Psoas muscle (tissue), 8 donors: ENCODE measurements at places on chromosomes 6 and 20. TPM values are rescaled to one million over a fixed set of nuclear protein-coding genes. Genes with fewer than 3 reads are reported as not detected.

GRCh38 chr20:46362921-46363867, 43.2 kb downstream of the ELMO2 start:
- H3K4me1 ChIP-seq = peaks cover 49% of the 10 kb centered on the region
- peak overlapping the region; percentile 99 for H3K27ac ChIP-seq
- peaks cover 7% of the 10 kb centered on the region for H3K36me3 ChIP-seq
- DNase-seq = no peak
- H3K4me3 ChIP-seq = peak overlapping the region; percentile 98
- no peaks in the 10 kb centered on the region for H3K27me3 ChIP-seq

DNA sequence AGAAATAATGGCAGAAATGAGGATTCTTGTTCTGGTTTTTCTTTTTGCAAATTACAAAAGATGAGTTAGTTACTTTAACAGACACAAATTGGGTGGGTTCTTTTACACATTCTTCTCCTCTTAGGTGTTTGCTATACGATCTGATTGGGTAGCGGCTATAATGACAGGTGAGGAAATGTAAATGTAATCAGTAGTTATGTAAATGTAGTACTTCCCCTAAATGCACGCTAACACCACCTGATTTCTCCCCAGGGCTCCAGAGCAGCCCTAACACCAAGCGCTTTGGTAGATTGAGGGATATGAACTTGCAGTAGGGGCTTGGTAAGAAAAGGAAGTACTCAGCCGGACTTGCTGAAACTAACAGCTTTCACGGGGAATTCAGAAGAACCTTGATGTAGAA, 499.4 kb upstream of the NOX3 start:
- no peak overlapping the region for H3K4me3 ChIP-seq
- H3K27ac ChIP-seq = no peak overlapping the region
- no peaks in the 10 kb centered on the region for H3K4me1 ChIP-seq
- no peaks in the 10 kb centered on the region for H3K36me3 ChIP-seq
- DNase-seq = no peak
- H3K27me3 ChIP-seq = no peaks in the 10 kb centered on the region

DNA sequence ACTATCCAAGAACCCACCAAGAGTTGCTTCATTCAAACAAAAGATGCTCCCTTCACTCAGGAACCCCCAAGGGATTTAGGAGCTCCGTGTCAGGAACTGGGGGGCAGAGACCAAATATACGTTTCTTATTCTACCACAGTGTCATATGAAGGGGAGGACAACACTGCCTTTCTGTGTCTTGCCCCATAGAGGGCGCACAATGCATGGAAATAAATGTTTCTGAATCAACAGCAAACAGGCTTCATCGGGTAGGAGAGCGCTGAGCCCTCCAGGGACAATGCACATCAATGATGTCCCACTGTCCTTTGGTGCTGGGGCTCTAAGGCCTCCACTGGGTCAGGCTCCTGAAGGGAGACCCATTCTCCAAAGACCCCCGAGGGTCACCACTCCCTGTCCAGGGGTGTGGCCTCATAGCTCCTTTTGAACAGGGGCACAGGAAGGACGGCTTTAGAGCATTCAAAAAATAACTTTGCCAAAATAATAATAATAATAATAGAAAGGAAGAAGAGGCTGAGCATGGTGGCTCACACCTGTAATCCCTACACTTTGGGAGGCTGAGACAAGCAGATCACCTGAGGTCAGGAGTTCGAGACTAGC, 31.1 kb downstream of the PLG start:
- H3K4me1 ChIP-seq = no peaks in the 10 kb centered on the region
- no peaks in the 10 kb centered on the region for H3K27me3 ChIP-seq
- DNase-seq = no peak

GRCh38 chr20:5893621-5894020, 56.7 kb downstream of the TRMT6 start:
- H3K27ac ChIP-seq = no peak overlapping the region
- no peaks in the 10 kb centered on the region for H3K36me3 ChIP-seq
- no peak overlapping the region for H3K4me3 ChIP-seq
- H3K27me3 ChIP-seq = no peaks in the 10 kb centered on the region
- H3K4me1 ChIP-seq = peaks cover 9% of the 10 kb centered on the region
- no peak for DNase-seq

- H3K36me3 ChIP-seq = no peaks in the 10 kb centered on the region
- DNase-seq = no peak
- peaks cover 37% of the 10 kb centered on the region for H3K4me1 ChIP-seq
Measured at GRCh38 chr6:75498862-75499261, 5.3 kb upstream of the FILIP1 start.

GRCh38 chr6:144654506-144654905, 369.4 kb downstream of the UTRN start:
- no peaks in the 10 kb centered on the region for H3K36me3 ChIP-seq
- no peak overlapping the region for H3K27ac ChIP-seq
- no peak overlapping the region for H3K4me3 ChIP-seq
- DNase-seq = no peak
- no peaks in the 10 kb centered on the region for H3K27me3 ChIP-seq
- no peaks in the 10 kb centered on the region for H3K4me1 ChIP-seq

DNA sequence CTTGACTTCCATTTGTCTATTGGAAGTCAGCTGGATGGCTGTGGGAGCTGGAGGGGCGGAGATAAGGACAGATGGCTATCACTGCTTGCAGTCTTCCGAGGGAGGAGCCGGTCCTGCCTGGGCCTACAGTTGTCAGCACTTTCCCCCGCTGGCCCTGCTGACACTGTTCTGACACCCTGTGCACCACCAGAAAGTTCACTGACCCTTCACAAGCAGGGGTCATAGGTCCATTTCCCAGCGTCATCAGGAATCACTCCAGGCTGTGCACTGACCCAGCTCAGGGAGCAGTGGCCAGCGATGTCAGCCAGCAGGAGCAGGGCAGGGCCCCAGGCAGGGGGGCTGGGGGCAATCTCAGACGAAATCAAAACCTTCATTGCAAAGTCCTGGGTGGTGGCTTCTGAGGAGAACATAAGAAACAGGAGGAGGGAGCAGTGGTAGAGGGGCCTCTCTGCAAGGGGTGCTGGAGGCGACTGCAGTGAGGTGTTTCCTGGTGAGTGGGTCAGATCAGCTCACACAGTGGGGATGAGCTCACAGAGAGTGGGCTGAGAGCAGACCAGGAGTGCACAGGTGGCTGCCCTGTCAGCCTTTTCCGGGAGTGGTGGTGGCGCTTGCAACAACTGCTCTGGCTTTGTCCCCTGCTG, 26.5 kb upstream of the PLEKHG1 start:
- no peaks in the 10 kb centered on the region for H3K36me3 ChIP-seq
- no peaks in the 10 kb centered on the region for H3K27me3 ChIP-seq
- no peak for DNase-seq
- H3K27ac ChIP-seq = no peak overlapping the region
- H3K4me3 ChIP-seq = no peak overlapping the region

DNA sequence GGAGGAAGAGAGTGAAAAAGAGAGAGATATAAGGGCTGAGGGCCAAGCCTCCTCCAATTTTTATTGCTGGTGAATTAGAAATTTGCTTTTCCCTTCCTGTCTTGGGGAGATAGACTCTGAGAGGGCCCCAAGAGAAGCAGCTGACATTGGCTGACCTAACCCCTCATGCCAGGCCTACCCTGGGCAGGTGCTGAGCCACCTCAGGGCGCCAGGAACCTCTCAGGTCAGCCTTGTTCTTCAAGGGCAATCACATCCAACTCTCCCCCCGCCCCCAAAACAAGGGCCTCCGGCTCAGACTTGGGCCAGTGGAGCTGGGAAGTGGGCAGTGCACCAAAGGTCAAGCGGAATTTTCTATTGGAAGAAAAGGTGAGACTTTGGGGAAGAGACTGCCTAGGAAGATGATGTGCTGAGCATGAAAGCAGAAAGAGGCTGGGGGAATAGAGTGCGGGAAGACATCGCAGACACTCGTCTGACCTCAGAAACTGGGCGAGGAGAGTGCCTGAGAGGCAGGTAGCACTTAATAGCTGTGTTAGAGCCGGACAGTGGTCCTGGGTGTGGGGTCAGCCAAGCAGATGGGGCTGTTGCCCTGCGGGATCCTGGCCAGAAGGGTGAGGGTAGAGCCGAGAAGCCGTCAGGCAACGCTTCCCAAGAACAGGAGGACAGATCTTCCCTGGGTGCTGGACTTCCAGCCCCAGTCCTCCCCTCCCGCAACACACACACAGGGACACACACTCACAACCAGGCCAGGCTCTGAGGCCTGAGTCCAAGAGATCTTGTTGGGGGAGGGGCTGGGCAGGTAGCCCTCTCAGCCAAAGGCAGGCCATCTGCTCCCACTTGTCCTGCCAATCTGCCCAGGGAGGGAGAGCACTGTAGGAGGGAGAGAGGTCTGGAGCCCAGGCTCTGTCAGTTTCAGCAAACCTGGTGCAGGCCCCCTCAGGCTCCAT, 3.7 kb upstream of the FASTKD5 start:
- H3K36me3 ChIP-seq = no peaks in the 10 kb centered on the region
- peaks cover 21% of the 10 kb centered on the region for H3K4me1 ChIP-seq
- H3K4me3 ChIP-seq = no peak overlapping the region
- H3K27me3 ChIP-seq = no peaks in the 10 kb centered on the region
- DNase-seq = no peak
- H3K27ac ChIP-seq = peak overlapping the region; percentile 46

DNA sequence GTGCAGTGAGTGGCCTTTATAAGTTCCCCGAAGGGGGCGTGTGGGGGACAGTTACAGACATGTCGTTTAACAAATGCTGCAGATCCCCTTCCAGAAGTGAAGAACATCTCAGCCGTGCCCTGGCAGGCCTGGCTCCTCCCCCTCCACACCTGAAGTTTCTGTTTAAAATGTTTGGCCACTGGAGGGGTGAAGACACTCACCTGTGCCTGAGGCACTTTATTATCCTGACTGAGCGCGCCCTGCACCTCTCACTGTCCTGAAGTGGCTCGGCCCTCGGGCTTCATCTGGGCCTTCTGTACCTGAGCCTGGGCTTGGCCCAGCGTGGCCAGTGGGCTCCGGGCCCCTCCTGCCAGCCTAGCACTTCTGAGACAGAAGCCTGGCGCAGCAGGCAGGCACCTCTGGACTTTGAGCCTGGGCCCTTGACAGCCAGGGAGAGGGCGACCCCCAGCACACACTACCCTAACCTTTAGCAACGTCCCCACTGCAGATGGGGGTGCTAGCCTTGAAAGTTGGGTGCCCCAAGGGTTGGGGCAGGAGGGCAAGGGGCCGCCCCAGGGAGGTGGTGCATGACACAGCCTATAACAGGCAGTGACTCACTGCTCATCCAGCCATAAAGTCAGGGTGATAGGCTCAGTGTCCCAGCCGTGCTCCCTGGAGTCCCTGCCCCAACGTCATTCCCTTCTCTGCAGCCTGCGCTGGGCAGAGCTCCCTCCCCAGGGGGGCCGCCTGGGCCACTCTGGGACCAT, 13.6 kb upstream of the GATA5 start:
- no peak for DNase-seq
- no peak overlapping the region for H3K4me3 ChIP-seq
- H3K27me3 ChIP-seq = peaks cover 19% of the 10 kb centered on the region
- no peaks in the 10 kb centered on the region for H3K36me3 ChIP-seq
- peaks cover 7% of the 10 kb centered on the region for H3K4me1 ChIP-seq

GRCh38 chr6:98640366-98640765, 194.0 kb upstream of the POU3F2 start:
- DNase-seq = no peak
- H3K27ac ChIP-seq = no peak overlapping the region
- H3K36me3 ChIP-seq = no peaks in the 10 kb centered on the region
- no peaks in the 10 kb centered on the region for H3K27me3 ChIP-seq
- no peaks in the 10 kb centered on the region for H3K4me1 ChIP-seq
- H3K4me3 ChIP-seq = no peak overlapping the region

DNA sequence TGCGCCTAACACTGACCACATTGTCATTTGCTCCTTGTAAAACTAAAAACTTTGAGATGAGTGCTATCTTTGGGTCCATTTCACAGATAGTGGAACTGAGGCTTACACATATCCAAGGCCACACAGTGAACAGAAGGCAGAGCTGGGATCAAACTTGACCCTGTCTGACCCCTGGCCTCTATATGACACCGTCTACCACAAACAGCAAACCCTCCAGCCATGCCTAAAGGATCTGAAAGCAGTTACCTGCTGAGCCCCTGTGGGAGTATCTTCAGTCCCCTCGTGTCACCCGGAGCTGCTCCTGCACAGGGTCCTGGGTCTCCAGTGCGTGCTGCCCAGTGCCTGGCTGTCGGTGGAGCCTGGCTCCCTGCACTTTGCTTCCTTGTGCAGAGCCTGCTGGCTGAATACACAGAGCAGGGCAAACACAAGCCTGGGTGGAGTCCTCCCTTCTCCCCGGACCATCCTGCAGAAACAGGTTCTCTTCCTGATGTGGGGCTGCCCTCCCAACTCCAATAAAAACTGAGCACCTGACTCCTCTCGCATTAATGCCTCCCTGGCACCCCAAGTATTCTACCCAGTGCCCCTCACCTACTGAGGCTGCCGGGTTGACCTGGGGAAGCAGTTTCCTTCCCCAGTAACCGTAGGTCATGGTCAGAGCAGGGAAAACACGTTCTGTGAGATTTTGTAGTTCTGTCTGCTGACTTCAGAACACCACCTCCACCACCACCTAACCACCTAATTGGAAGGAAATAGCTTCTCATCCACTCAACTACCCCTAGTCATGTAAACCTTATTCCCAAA, at the start of gene BCAS1:
TSS of gene BCAS1 (minus strand) at position 408 of the 801 bp plus-strand sequence. CDS start 11,876 bp downstream, outside the sequence.
- no peaks in the 10 kb centered on the region for H3K36me3 ChIP-seq
- no peak for DNase-seq
- no peak within 1 kb of the TSS for H3K4me3 ChIP-seq
- peaks cover 2% of the 10 kb centered on the region for H3K27me3 ChIP-seq
- H3K27ac ChIP-seq = no peak within 1 kb of the TSS
- no peaks in the 10 kb centered on the region for H3K4me1 ChIP-seq

DNA sequence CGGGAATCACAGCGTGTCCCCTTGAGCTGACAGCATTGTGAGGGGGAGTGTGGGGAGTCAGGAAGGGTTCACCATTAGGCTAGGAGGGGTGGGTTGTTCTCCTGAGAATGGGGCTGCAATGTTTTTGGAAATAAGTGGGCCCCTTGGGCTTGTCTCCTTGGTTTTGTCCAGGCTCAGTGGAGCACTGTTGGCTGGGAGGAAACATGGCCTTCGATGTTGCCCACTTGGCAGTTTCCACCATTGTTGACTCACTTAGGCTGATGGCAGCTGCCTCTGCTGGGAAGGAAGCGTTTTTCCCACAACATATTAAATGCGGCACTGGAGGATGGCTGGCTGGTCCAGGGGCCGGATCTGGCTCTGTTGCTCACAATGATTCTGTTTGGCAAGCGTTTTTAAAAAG, 512.1 kb downstream of the QKI start:
- H3K27me3 ChIP-seq = no peaks in the 10 kb centered on the region
- H3K36me3 ChIP-seq = no peaks in the 10 kb centered on the region
- H3K4me1 ChIP-seq = peaks cover 6% of the 10 kb centered on the region
- peak; percentile 51 for DNase-seq
- no peak overlapping the region for H3K27ac ChIP-seq
- no peak overlapping the region for H3K4me3 ChIP-seq

The FOXC1 gene
- total RNA-seq = 2.7 TPM

The PPP1R10 gene
- 31.9 TPM for total RNA-seq

The GSTA3 gene
- not detected for total RNA-seq

The PNPLA1 gene
- not detected for total RNA-seq

The SLC35F1 gene
- 0.12 TPM for total RNA-seq
